ENCODE measurements at places on chromosomes 7 and 10.
A peak's percentile ranks its signal among the peaks of the same experiment; 100 is the strongest.

- no peak overlapping the region for H3K27ac ChIP-seq
- no peaks in the 10 kb centered on the region for H3K36me3 ChIP-seq
- no peaks in the 10 kb centered on the region for H3K27me3 ChIP-seq
- H3K4me3 ChIP-seq: no peak overlapping the region
- H3K4me1 ChIP-seq: no peaks in the 10 kb centered on the region
Observed at GRCh38 chr10:126068322-126068721, 172.0 kb downstream of the FANK1 start.

DNA sequence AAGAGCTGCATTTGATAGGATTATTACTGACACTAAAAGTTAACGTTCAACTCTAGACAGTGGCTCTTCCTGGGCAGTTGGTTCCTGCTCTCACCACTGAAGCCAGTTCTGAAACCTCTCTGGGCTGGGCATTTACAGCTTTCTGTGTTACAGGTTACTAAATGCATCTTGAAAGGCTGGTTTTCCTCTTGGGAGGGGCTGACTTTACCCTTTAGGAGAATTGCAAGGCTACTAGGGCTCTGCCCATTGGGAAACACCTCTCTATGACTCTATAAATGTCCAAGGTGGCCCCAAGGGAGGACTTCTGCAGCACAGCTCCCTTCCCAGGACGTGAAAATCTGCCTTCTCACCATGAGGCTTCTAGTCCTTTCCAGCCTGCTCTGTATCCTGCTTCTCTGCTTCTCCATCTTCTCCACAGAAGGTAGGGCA, at the start of gene GPR15LG:
Gene GPR15LG (plus strand): TSS at position 301 of the 429 bp plus-strand sequence. CDS start 51 bp downstream, at position 352.
- no peak for DNase-seq
- H3K4me1 ChIP-seq: peaks cover 6% of the 10 kb centered on the region
- H3K27me3 ChIP-seq: peaks cover 7% of the 10 kb centered on the region
- no peaks in the 10 kb centered on the region for H3K36me3 ChIP-seq

DNA sequence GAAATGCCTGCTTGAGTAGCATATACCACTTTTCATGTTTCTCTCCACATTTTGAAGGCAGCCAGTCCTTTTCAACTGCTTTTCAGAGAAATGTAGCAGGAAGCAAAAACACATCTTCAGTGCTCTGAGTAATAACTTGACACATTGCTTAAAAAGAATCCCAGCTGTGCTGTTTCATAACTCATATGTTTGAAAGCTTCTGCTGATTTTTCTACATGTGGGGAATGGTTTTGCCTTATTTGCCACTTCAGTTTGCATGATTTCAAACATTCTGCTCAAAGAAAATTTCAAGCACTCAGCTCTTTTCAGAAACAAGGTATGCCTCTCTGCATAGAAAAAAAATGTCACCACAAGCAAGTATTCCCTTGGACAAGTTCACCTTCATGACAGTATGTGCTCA, 732.8 kb downstream of the POM121L12 start:
- H3K36me3 ChIP-seq: no peaks in the 10 kb centered on the region
- no peak for DNase-seq
- H3K27me3 ChIP-seq: no peaks in the 10 kb centered on the region
- H3K4me3 ChIP-seq: no peak overlapping the region
- H3K27ac ChIP-seq: no peak overlapping the region

DNA sequence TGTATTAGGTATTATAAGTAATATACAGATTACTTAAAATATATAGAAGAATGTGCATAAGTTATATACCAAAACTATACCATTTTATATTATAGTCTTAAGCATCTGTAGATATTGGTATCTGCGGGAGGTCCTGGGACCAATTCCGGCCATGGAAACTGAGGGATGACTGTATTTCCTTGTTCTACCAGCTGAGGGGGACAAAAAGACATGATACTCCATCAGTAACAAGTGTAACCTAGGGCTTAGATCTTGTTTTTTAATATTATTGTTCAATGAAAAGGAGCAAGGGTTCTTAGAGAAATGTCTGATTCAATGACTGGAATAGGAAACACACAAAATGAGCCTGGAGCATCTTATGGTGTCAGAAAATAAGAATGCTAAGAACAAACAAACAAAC, 752.5 kb downstream of the CCSER2 start:
- H3K36me3 ChIP-seq: no peaks in the 10 kb centered on the region
- H3K27me3 ChIP-seq: no peaks in the 10 kb centered on the region
- H3K4me1 ChIP-seq: no peaks in the 10 kb centered on the region
- H3K4me3 ChIP-seq: no peak overlapping the region
- no peak overlapping the region for H3K27ac ChIP-seq

DNA sequence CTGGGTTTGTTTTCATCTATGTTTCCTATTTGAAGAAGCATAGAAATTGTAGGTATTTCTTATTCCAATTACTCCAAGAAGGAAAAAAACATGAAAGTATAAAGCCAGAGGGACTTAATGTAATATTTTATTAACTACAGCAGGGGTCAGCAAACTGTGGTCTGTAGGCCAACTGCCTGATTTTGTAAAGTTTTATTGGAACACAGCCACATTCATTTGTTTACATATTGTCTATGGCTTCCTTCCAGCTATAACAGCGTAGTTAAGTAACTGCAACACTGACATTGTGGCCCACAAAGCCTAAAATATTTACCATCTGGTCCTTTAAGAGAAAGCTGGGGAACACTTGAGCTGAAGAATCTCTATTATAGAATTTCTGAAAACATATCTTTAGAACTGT, 306.2 kb downstream of the BICC1 start:
- no peaks in the 10 kb centered on the region for H3K36me3 ChIP-seq
- no peak for DNase-seq
- no peak overlapping the region for H3K27ac ChIP-seq
- no peaks in the 10 kb centered on the region for H3K4me1 ChIP-seq
- no peaks in the 10 kb centered on the region for H3K27me3 ChIP-seq
- no peak overlapping the region for H3K4me3 ChIP-seq

- no peaks in the 10 kb centered on the region for H3K36me3 ChIP-seq
- H3K4me1 ChIP-seq: peaks cover 5% of the 10 kb centered on the region
- no peak overlapping the region for H3K4me3 ChIP-seq
- peaks cover 23% of the 10 kb centered on the region for H3K27me3 ChIP-seq
Observed at GRCh38 chr7:98051118-98051744, 55.4 kb upstream of the LMTK2 start.

- H3K36me3 ChIP-seq: no peaks in the 10 kb centered on the region
- H3K27ac ChIP-seq: no peak overlapping the region
- no peak for DNase-seq
- H3K27me3 ChIP-seq: no peaks in the 10 kb centered on the region
Observed at GRCh38 chr7:41491883-41492471, 210.9 kb downstream of the INHBA start.

GRCh38 chr10:104331208-104331838, 6.9 kb downstream of the ITPRIP start:
- peaks cover 98% of the 10 kb centered on the region for H3K4me1 ChIP-seq
- no peaks in the 10 kb centered on the region for H3K27me3 ChIP-seq
- DNase-seq: no peak
- H3K27ac ChIP-seq: no peak overlapping the region
- H3K36me3 ChIP-seq: peaks cover 47% of the 10 kb centered on the region
- H3K4me3 ChIP-seq: no peak overlapping the region

DNA sequence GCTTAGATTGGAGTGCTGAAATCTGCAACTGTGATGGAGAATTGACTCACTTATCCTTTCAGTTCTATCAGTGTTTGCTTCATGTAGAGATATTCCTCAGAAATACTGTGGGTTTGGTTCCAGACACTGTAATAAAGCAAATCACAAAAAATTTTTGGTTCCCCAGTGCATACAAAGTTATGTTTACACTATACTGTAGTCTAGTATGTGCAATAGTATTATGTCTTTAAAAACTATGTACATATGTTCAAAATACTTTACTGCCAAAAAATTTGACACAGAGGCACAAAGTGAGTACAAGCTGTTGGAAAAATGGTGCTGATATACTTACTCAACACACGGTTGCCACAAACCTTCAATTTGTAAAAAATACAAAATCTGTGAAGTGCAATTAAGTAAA, 112.5 kb downstream of the EPC1 start:
- H3K4me1 ChIP-seq: no peaks in the 10 kb centered on the region
- H3K4me3 ChIP-seq: no peak overlapping the region
- no peaks in the 10 kb centered on the region for H3K27me3 ChIP-seq
- H3K36me3 ChIP-seq: no peaks in the 10 kb centered on the region
- DNase-seq: no peak

- no peak overlapping the region for H3K27ac ChIP-seq
- H3K27me3 ChIP-seq: peaks cover 15% of the 10 kb centered on the region
- no peak overlapping the region for H3K4me3 ChIP-seq
- no peak for DNase-seq
- no peaks in the 10 kb centered on the region for H3K36me3 ChIP-seq
Observed at GRCh38 chr10:71804077-71804476, 30.8 kb upstream of the VSIR start.

DNA sequence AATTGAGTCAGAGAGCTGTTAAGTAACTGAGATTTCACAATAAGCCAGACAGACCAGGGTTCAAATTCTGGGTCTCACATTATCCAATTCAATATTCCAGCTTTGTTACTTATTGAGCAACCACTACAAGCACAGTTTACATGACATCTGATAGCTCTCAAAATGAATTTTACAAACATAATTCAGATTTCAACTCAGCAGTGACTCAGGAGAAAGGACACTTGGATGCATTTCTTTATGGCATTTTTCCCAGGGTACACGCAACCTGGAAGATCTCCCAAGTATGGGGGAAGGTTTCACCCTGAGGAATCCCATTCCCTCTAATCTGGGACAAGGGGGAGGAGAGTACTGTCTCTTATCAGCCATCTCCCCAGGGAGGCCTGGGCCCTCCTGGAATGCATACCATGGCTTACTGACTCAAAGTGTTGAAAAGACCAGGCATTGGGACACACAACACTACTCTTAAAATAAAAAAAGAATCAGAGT, 102.4 kb downstream of the CFTR start:
- H3K4me3 ChIP-seq: no peak overlapping the region
- DNase-seq: no peak
- no peak overlapping the region for H3K27ac ChIP-seq

DNA sequence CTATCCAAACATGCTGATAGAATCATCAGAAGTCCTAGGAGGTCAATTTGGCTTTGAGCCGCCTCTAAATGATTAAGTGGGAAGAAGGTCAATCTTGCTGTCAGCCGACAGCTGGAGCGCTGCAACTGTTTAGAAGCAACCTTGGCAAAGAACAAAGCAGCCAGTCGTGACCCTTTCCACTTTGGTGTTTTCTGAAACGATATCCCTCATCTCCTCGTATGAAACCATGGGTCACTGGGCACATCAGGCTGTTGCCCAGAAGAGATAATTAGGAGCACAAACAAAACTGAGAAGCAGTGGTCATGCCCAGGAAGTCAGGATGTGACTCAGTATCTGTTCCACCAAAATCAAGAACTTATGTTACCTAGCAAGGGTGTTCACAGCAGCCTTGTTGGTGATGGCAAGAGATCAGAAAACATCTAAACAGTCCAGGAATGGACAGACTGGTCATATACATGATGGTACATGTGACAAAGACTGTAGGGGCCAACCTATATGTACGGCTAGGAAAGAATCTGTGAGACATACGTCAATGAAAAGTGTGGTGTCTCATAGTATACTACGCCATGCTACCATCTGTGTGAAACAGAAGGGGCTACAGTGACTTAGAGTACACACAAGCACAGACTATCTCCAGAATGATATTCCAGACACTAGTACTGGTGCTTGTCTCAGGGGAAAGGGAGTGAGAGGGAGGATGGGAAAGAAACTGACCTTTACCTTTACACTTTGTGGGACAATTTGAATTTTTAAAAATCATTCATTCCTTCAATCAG, 22.4 kb downstream of the STN1 start:
- H3K4me3 ChIP-seq: no peak overlapping the region
- H3K27ac ChIP-seq: peak overlapping the region; percentile 84
- peaks cover 48% of the 10 kb centered on the region for H3K4me1 ChIP-seq
- H3K36me3 ChIP-seq: peaks cover 77% of the 10 kb centered on the region
- DNase-seq: no peak

- no peaks in the 10 kb centered on the region for H3K36me3 ChIP-seq
- no peak for DNase-seq
- H3K4me1 ChIP-seq: peaks cover 17% of the 10 kb centered on the region
- H3K27me3 ChIP-seq: no peaks in the 10 kb centered on the region
- no peak overlapping the region for H3K27ac ChIP-seq
- no peak overlapping the region for H3K4me3 ChIP-seq
Observed at GRCh38 chr7:121139427-121139826, 150.9 kb downstream of the CPED1 start.

DNA sequence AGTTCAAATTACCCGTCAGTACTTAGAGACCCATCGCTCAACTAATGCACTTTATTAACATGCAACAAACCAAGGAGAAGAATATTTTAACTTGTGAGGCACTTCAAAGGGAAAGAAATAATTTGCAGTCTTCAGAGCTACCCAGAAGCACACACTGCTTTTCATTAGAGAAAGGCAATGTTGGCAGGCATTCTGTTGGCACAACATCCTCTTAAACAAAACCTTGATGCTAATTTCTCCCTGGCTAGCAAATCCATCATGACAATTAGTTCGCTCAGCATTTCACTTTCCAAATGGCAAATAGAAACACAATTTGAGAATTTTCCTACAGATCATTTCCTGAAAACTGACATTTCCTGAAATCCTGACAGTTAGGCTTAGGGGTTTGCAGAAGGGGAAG, 155.6 kb upstream of the FAM13C start:
- H3K4me3 ChIP-seq: no peak overlapping the region
- no peak for DNase-seq
- H3K4me1 ChIP-seq: no peaks in the 10 kb centered on the region
- H3K27ac ChIP-seq: no peak overlapping the region
- no peaks in the 10 kb centered on the region for H3K27me3 ChIP-seq

DNA sequence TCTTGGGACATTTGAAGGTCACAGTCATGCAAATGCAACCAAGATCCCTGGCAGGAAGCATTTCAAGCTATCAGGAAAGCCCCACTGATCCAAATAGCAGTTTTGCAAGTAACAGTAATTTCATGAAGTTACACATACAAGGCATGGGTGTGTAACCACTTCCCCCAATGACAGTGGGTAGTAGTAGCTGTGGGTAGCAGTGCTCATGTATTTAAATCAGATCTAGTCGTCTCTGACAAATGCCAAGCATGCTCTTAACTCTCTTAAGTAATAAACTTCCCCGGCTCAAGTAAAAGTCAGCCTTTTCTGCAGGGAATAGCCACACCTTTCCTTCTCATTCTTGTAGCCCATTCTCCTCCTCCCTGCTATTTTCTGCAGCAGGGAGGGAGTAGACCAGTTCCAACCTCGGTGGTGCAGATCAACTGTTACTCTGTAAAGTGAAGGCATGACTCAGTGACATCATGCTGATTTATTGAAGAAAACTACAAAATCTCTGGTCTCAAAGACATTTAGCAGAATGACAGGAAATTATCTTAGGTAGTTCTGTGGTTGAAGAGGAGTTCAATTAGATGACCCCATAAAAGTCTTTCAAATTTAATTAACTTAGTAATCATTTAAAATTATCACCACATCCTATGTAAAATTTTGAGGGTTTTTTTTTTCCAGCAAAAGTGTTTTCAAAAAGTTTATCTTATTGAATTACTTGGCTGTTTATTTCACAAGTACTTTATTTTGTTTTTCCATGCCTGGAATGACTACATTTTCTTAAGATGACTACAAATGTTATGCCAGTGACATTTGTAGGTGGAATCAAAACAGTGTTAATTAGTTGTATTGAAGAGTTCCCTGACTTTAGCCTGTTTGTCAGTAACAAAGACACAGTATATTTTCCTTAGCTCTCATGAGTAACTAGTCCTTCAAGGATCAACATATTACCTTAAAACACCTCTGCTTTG, 568.3 kb downstream of the INHBA start:
- no peaks in the 10 kb centered on the region for H3K36me3 ChIP-seq
- no peak for DNase-seq
- no peak overlapping the region for H3K27ac ChIP-seq
- no peaks in the 10 kb centered on the region for H3K27me3 ChIP-seq
- no peak overlapping the region for H3K4me3 ChIP-seq

GRCh38 chr7:74479961-74480829, 26.5 kb downstream of the GTF2IRD1 start:
- H3K4me1 ChIP-seq: peaks cover 3% of the 10 kb centered on the region
- H3K27ac ChIP-seq: no peak overlapping the region
- peaks cover 30% of the 10 kb centered on the region for H3K27me3 ChIP-seq
- no peaks in the 10 kb centered on the region for H3K36me3 ChIP-seq
- DNase-seq: no peak

Data from activated naive CD4-positive, alpha-beta T cell treated with anti-CD3 and anti-CD28 coated beads, Interleukin-2, amount 10 ng/mL, durations not matched to agents 7 days and 5 days (primary cell).